Fibroblast of skin of right quadriceps (primary cell): ENCODE measurements at places on chromosomes 7 and 10.

- DNase-seq: no peak
These were observed 10.7 kb downstream of the EPHA1 start for GRCh38 chr7:143397710-143398530.

DNA sequence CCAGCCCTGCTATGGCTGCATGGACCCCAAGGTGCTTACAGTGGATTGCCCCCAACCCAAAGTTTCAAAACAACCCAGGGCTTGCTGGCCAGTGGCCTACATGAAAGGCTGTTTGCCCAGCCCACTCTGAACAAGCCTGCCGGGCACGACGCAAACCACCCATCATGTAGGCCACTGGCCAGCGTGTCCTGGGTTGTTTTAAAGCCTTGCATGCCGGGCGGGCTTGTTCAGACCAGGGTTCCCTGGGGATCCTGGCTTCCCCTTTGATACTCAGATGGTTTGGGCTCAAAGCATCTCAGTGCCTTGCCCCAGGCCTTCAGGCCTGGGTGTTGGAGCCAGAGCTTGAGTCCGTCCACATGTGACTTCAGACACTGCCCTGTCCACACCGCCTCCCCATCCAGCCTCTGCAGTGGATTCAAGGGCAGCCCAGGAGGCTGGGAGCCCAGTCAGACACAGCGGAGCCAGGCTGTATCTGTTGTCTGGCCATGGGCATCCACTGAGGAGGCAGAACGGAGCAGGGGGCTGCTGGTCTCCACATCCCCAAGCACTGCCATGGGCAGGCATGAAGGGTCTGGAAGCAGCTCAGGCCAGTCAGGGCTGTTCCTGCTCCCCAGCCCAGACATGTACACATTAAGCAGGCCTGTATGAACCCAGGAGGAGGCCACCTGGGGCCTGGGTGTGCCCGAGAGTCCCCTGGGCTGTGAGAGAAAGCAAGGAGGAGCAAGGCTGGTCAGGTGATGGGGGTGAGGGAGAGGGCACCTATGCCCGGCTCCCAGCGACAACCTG is 4.0 kb upstream of the ADIRF start:
- DNase-seq: no peak

DNA sequence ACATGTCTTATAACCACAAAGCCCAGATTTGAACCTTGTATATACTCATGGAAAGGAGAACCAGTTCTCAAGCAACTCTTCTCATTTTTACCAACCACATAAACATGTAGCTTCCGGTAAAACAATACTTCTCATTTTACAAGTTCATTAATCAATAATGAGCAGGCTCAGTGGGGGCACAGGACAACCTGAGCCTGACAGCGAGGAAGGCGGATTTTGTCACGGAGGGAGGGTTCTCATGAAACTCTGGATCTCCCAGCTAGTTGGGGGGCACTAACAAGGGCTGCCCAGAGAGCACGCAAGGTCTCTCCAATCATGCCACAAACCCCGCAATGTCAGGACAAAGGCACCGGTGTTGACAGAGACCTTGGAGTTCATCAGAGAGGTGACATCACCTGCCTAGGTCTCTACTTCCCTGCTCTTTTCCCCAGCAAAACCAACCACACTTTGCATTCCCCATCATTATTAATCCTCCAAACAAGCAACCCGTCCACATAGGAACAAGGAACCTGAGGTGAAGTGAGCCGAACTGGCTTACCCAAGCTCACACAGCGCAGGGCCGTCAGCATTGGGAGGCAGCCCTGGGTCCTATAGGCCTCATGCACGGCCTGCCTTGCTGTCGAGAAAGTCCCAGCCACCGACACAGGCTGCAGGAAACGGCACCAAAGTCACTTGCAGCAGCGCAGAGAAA is 192.1 kb upstream of the KLF14 start:
- DNase-seq: no peak

- DNase-seq: no peak
These were observed 21.2 kb upstream of the ENO4 start for GRCh38 chr10:116828116-116828515.

DNA sequence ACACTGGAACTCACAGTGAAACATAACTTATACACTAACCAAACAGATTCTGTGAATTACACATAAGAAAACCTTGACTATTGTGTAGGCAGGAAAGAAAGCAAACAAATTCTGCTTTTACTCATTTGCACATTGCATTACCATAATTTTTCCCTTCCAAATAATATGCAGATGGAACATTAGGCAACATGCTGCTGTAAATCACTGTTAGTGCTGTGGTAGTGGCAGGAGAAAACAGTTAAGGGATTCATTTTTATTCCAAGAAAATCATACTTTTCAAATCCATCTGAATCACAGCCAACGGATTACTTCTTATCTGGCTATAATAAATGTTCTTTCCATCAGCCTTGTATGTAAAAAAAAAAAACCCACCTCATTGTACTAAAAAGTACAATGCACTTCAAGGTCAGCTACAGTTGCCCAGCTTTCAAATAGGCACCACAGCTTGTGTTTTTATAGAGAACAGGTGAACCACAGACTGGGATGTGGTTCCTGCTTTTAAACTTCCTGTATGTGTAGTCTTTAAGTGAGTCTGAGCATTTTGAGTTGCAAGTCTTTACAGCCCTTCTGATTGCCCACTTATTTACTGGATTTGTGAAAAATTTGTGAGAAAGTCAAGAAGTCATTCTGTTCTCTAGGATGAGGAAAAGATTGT is 590.0 kb upstream of the SEMA3D start:
- peak; percentile 74 for DNase-seq
